T-helper 9 cell (primary cell): ENCODE measurements at places on chromosomes 3 and 15.

DNA sequence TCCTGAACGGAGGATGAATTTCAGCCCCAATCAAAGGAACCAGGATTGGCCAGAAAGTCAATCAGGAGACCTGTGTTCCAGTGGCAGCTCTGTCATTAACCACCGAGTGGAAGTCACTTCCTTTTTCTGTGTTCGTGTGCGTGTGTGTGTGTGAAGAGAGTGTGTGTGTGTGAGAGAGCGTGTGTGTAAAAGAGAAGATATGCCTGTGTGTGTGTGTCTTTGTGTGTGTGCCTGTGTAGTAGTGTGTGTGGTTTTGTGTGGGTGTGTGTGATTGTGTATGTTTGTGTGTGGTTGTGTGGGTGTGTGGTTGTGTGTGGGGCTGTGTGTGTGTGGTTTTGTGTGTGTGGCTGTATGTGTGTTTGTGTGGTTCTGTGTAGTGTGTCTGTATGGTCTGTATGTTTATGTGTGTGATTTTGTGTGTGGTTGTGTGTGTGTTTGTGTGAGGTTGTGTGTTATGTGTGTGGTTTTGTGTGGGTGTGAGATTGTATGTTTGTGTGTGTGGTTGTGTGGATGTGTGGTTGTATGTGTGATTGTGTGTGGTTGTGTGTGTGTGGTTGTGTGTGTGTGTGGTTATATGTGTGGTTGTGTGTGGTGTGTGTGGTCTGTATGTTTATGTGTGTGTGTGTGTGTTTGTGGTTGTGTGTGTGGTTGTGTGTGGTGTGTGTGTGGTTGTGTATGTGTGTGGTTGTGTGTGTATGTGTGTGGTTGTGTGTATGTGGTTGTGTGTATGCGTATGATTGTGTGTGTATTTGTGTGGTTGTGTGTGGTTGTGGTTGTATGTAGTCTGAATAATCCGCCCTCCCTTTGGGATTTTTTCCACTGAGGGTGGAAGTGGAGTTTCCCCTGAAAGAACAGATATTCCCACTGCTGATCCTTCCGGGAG lies 314.4 kb downstream of the SHQ1 start:
- no peak for DNase-seq

GRCh38 chr3:74591342-74591741 lies 23.1 kb downstream of the CNTN3 start:
- DNase-seq, result no peak

- no peak for DNase-seq
Measured at GRCh38 chr3:151724576-151725562, 8.9 kb upstream of the AADACL2 start.

GRCh38 chr3:26118165-26118564 lies 328.3 kb downstream of the OXSM start:
- DNase-seq, result no peak
